ENCODE measurements at places on chromosomes 6 and 20.

DNA sequence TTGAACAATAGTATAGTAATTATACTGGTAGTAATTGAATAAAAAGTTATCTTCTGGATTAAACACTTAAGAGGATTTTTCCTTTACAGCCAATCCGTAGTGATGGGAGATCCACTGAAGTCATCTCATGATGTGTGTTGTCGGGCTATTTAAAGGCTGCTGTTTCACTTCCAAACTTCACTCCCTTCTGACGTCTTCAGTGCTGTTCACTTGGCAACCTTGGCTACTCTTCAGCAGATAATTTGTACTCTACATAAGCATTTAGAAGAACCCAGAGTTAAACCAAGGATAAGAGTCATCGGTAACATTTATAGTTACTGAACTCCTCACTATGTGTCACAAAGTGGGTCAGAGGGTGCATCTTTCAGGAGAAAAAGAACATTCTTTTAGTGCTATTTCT is 179.1 kb upstream of the EYA4 start:
- no peak for DNase-seq

DNA sequence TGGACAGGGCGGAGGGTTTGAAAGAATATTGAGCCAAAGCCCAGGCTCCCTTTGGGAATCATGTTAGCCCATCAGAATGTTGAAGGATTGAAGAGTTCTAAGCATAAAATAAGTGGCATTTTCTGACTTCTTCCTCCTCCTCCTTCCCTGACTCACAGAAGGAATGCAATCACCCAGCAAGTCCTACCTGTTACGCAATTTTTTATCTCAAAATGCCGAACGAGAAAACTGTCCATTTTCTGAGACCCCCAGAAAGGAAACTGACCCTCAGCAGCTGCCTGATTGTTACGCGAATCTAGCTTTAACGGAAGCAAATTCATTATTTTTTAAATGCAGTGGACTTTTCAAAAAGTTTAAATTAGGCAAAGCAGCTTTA is 4.7 kb upstream of the DNAJC5 start:
- no peak for DNase-seq

DNA sequence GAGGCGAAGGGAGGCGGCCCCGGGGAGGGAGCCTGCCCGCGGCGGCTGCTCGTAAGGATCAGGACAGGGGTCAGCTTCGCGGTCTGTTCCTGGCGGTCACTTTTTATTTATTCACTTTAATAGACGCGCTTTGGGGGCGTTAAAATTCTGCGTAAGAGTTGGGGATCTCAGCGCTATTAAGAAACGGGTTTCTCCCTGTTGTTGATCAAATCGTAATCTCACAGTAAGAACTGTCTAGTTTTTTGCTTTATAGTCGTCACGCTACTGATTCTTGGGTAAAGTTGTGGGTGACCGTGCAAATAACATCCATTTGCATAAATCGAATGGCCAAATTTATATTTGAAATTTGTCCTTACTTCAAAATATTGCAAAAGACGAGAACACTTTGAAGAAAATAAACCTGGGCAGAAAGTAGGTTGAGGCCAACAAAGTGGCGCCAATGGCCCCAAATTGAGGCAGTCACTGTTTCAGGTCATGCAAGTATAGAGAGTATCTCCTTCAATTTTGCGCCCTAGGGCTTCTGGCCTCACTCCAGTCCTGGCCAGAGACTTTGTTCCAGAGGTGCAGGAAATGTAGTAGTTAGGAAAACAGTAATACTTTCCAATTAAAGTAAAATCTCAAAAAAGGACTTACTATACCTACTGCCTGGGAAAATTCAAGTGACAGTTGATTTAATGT is 963 bp upstream of the RMND1 start:
- peak; percentile 6 for DNase-seq

DNA sequence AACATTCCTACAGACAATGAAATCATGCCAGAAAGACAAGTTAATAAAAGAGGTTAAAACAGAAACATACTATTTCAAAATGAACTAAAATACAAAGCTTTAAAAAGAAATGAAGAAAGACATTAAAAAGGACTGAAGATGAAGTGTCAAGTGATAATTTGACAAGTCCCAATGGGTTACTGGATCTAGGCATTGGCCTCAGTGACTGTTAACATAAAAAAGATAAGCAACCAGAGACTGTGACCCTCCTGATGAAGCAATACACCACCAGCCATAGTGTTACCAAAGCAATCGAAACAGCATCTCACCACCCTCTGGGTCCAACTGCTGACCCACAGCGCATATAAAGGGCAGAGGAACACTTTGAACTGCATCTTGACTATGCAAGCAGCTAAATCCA is 130.3 kb downstream of the FIG4 start:
- DNase-seq, result no peak

DNA sequence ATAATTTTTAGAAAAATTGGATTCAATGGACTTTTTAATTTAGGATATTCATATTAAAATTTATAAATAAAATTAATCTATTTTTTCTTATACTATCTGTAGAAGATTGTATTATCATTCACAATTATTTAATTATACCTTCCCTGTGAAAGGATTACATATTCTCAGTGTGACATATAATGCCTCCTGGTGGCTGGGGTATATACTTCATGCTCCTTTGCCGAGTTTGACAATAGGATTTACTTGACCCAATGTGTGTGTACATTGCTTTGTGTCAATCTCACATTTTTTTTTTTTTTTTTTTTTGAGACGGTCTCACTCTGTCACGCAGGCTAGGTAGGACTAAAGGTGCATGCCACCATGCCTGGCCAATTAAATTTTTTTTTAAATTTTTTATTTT is 230.0 kb upstream of the CHD6 start:
- no peak for DNase-seq

GRCh38 chr6:26059941-26060340 is 27.3 kb upstream of the HFE start:
- no peak for DNase-seq

DNA sequence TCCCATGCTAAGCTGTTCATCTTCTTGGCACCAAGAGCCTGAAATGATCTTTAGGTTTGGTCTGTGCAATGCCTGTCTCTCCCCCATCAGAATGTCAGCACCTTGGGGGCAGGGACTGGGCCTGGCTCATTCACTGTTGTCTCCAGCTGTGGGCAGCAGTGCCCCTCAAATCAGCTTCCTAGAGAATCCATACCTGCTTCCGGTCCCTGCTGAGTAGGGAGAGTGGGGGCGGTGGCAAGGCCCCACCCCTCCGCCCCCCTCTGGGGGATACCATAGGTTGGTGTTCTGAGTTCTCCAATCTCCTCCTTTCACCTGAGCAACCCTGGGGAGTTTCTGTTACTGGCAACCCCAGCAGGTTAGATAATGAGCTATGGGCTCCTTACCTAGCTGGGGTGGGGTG is 19.2 kb upstream of the SPDEF start:
- DNase-seq, result no peak

- DNase-seq, result no peak
Measured at GRCh38 chr20:53074811-53075314, 102.7 kb downstream of the TSHZ2 start.

- DNase-seq, result no peak
Measured at GRCh38 chr20:14282140-14282539, 55.3 kb downstream of the FLRT3 start.

DNA sequence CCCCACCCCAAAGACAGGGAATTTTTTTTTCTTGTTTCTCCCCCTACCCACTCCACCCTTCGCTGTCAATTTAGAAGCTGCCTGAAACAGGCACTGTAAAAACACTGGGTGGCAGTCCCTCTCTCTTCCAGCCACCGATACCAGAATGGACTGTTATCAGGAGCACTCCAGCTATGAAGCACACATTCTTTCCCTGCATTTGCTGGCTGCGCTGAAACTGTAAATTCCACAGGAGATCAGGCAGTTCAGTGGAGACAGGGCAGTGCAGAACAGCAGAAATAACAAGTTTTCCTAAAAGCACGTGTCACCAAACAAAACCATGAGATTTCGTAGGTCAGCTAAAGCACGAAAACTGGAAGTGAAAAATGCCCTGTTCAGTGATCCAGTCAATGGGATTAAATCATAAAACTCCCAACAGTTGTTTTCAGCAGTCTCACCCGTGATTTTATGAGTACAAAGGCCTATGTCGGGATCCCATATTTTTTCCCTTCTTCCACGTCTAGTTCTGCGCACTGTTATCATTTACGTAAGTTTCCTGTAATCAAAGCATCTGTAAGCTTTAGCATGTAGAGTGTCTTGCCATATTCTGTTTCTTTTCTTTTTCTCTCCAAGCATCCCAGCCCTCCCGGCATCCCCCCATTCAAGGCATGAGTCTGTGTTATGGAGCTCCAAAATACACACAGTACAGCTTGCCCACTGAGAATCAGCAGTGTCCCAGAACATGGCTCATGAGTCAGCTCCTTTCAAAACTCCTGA is 359.9 kb upstream of the EPHA7 start:
- DNase-seq, result no peak

DNA sequence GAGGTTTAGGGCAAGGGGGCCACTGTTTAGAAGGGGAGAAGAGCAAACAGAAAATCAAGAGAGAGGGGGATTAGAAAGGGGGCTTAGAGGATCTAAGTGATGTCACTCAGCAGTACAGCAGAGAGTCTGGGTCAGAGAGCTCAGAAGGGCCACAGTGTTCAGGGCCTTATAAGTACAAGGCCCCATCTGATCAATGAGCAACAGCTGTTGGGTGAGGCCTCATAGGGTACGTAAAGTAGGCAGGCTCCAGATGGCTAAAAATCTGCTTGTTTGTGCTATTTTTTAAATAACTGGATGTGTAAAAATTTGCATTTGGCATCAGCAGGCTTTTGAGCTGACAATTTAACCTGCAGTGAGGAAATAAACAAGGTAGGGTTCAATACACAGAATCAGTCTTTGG is 149.8 kb downstream of the SH3BGRL2 start:
- DNase-seq, result no peak

DNA sequence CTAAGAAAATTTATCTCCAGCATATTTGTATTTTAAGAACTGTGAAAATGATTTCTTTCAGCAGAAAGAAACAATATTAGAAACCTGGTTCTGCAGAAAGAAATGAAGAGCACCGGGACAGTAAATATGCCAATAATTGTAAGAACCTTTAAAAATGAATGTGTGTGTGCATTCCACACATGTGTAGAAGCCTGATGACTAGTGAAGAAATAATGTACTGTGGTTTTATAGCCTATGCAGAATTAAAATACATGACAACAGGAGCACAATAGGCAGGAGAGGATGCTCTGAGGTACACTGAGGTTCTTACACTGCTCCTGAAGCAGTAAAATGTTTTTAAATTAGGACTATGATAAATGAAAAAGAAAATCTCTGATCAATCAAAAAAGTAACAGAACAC is 48.9 kb downstream of the SNX14 start:
- DNase-seq, result no peak

GRCh38 chr6:163730246-163731210 is 316.0 kb downstream of the QKI start:
- no peak for DNase-seq

DNA sequence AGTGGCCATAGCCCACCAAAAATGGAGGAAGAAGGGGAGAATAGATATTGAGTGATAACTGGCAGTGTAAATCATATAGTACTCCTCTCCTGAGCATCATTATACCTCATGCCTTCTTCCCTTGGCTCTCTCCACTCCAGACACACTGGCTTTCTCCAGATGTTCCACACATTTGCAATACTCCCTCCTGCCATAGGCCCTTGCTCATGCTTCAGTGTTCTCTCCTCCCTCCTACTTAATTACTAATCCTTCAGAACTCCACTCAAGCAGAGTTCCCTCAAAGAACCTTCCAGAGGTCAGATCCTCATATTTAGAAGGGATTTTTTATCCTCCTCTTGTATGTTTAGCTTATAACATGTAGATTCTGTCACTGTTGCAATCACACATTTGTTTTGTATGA is 279.5 kb upstream of the SUPT3H start:
- no peak for DNase-seq

DNA sequence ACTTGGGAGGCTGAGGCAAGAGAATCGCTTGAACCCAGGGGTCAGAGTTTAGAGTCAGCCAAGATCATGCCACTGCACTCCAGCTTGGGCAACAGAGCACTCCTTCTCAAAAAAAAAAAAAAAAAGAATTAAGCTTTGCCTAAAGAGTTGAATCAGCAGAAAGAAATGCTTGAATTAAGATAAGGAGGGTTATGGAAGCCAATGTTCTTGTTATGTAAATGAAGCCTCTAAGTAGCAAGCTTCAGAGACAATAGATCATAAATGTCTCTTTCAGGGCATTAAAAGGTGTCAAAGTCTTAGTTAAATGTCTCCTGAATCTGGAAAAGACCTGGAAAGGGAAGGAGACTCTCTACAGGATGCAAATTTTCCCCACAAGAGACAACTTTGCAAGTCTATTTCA is 69.7 kb upstream of the FAM83B start:
- no peak for DNase-seq

DNA sequence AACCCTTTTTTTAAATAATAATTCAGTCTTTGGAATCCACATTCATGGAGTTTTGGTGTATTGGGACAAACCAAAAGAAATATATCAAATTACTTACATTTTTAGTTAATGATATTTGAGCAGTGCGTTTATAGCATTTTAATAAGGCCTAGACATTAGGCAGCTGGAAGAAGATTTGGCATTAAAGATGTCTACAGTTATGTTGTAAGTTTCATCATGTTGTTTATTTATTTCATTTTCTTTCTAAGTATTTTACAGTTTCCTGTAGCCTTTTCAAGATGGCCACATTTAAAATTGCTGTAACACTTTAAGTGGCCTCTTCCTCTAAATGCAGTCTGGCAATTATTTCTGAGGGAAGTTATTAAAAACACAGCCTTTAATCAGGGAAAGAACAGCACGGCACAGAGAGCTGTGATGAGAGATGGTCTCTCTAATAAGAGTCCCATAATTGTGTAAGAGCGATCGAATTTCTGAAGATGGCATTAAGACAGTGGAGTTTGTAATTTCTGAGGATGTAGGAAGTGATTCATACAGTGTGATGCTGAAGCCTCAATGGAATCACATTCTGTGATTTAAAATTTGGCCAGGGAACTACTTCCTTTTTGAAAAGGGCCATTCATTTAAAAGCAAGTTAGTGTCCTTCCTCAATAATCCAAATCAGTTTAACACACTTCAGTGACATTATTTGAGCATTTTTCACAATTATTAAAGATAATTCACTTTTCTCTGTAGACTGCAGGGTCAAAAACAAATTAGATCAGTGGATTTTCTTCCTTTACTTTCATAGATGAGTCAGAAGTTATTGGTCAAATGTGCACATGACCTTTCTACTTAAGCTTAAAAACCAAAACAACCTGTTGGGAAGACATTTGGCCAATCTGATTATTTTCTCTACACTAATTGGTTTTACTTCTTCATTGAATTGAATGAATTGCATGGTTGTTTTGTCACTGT is 52.4 kb upstream of the EDN3 start:
- DNase-seq, result no peak

DNA sequence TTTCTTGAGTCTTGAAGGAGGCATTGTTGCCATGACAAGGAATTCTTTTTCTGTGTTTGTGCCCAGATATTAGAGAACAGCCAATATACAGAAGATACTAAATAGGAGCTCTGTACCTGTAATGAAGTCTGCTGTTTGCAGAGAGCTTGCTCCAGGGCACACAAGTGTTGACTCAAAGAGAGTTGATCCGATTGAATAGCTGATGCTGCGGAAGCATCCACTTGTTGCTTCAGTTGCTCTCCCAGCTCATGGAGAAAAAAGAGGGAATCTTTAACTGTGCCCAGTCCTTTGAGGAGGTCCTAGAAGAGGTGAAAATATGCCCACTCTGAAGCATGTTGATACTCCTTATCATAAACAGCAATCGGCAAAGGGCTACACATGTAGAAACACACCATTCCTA is 411.4 kb downstream of the ESR1 start:
- no peak for DNase-seq

Measured in activated CD4-positive, alpha-beta T cell treated with anti-CD3 and anti-CD28 coated beads, Interleukin-2, Interleukin-4, amounts not matched to agents 100 ng/mL and 50 ng/mL, durations not matched to agents 16 hours and 8 hours (primary cell).